ENCODE measurements at places on chromosomes 13 and 19. TPM values are rescaled to one million over a fixed set of nuclear protein-coding genes. Genes with fewer than 3 reads are reported as not detected.

Gene GRIK5
- 2.5 TPM for total RNA-seq

Gene ACTMAP
- 4.2 TPM for total RNA-seq

Gene RNF225
- not detected for total RNA-seq

- no peak for DNase-seq
- H3K27ac ChIP-seq: peak overlapping the region; percentile 4
- no peaks in the 10 kb centered on the region for H3K36me3 ChIP-seq
- peaks cover 17% of the 10 kb centered on the region for H3K4me1 ChIP-seq
- H3K27me3 ChIP-seq: no peaks in the 10 kb centered on the region
These were observed 221.0 kb downstream of the KLF12 start for GRCh38 chr13:73913079-73913740.

GRCh38 chr13:41582027-41582463 lies 124.7 kb downstream of the RGCC start:
- H3K36me3 ChIP-seq: peaks cover 8% of the 10 kb centered on the region
- DNase-seq: no peak
- H3K4me1 ChIP-seq: peaks cover 8% of the 10 kb centered on the region
- no peak overlapping the region for H3K4me3 ChIP-seq

GRCh38 chr13:97567510-97568243 lies 133.7 kb downstream of the RAP2A start:
- H3K36me3 ChIP-seq: no peaks in the 10 kb centered on the region
- H3K4me3 ChIP-seq: no peak overlapping the region
- no peak for DNase-seq
- no peak overlapping the region for H3K27ac ChIP-seq

- no peak overlapping the region for H3K27ac ChIP-seq
- DNase-seq: no peak
- peaks cover 5% of the 10 kb centered on the region for H3K27me3 ChIP-seq
- no peaks in the 10 kb centered on the region for H3K4me1 ChIP-seq
- no peak overlapping the region for H3K4me3 ChIP-seq
These were observed 806.0 kb downstream of the UQCRFS1 start for GRCh38 chr19:28406966-28407365.

DNA sequence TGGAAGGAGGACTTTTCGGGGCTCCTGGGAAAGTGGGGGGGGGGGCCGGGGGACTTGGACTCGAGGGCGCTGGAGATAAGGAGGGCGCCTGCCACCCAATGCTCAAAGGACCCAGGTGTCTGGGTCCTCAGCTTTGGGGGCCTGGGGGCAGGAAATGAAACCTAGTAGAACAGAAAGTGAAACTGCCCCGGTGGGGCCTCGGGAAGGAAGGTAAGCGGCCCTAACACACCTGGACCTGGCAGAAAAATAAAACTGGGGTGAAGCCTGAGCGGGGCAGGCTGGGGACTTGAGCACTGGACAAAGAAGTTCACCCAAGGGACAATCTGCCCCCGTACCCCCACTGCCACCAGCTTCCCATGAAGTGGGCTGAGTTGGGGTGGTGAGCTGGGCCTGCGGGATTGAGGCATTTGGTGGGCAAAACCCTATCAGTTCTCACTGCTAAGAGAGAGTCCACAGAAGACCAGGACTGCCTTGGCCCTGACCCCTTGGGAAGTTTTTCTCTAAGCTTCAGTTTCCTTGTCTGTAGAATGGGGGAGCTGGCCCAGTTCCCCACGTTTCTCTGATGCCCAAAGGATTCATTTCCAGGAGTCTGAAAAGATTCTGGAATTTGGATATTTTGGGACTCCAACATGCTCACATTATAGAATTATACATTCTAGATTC lies 2.3 kb downstream of the PRKD2 start:
- DNase-seq: no peak
- H3K4me3 ChIP-seq: peak overlapping the region; percentile 89
- peak overlapping the region; percentile 96 for H3K27ac ChIP-seq
- peaks cover 38% of the 10 kb centered on the region for H3K4me1 ChIP-seq
- no peaks in the 10 kb centered on the region for H3K27me3 ChIP-seq

GRCh38 chr13:80399340-80400163 lies 58.6 kb upstream of the SPRY2 start:
- DNase-seq: no peak
- H3K36me3 ChIP-seq: no peaks in the 10 kb centered on the region
- H3K27me3 ChIP-seq: no peaks in the 10 kb centered on the region
- H3K4me1 ChIP-seq: no peaks in the 10 kb centered on the region

GRCh38 chr13:75687150-75687763 lies 51.1 kb downstream of the LMO7 start:
- H3K27me3 ChIP-seq: no peaks in the 10 kb centered on the region
- no peak overlapping the region for H3K27ac ChIP-seq
- no peaks in the 10 kb centered on the region for H3K4me1 ChIP-seq
- H3K36me3 ChIP-seq: no peaks in the 10 kb centered on the region

- H3K27me3 ChIP-seq: no peaks in the 10 kb centered on the region
- H3K27ac ChIP-seq: no peak overlapping the region
- DNase-seq: no peak
- no peak overlapping the region for H3K4me3 ChIP-seq
These were observed 110.4 kb downstream of the CRYL1 start for GRCh38 chr13:20415306-20415679.

- no peaks in the 10 kb centered on the region for H3K27me3 ChIP-seq
- peaks cover 27% of the 10 kb centered on the region for H3K4me1 ChIP-seq
- H3K27ac ChIP-seq: peak overlapping the region; percentile 96
- H3K36me3 ChIP-seq: peaks cover 17% of the 10 kb centered on the region
- H3K4me3 ChIP-seq: peak overlapping the region; percentile 90
- DNase-seq: no peak
These were observed 1.3 kb upstream of the HNRNPL start for GRCh38 chr19:38850976-38851621.
